Effector CD8-positive, alpha-beta T cell (primary cell): ENCODE measurements at places on chromosomes 6 and 20.

- no peak for DNase-seq
Measured at GRCh38 chr20:39810309-39810708, 848.2 kb downstream of the DHX35 start.

GRCh38 chr6:133704371-133704770 lies 184.5 kb upstream of the TCF21 start:
- DNase-seq, result no peak

DNA sequence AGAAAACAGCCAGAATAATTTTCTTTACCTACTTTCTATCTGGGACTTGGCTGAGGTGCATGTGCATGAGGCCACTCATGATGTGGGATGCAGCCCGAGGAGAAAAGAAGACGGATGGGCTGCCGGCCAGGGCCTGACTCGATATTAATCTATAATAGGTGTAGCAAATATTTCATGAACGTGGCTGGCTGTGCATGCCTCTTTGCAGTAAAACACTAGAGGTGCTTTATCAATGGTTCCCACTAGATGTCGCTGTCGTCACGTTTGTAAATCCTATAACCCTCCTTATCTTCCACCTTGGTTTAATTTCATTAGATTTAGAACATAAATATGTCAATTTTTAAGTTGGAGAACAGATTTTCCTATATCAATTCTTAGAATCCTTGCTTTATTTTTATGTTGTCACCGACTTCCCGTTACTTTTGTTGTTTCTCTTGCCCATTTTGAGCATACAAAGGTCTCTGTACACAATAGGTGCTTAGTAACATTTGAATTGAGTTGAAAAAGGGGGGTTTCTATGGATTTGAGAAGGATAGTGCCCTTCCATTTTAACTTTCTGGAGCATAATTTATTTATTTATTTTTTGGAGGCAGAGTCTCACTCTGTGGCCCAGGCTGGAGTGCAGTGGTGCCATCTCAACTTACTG lies 19.6 kb upstream of the FERMT1 start:
- DNase-seq, result peak; percentile 7

- DNase-seq, result no peak
Measured at GRCh38 chr6:35183935-35184334, 29.8 kb upstream of the SCUBE3 start.

DNA sequence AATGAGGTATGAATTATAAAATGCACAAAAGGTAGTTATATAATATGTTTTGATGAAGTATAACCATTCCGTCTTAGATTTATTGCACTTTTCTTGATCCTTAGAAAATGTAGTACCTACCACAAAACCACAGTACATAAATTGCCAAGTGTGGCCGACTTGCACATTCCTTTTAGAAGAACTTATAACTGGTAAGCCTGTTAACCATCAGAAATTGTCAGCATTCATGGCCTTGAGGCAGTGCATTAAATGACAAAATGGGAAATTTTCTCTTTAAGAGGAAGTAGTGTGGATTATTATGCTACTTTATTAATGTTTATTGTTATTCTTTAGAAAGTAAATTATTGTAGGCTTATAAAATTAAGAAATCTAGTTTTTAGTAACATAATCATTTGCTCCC lies 29.6 kb downstream of the TAB2 start:
- no peak for DNase-seq

DNA sequence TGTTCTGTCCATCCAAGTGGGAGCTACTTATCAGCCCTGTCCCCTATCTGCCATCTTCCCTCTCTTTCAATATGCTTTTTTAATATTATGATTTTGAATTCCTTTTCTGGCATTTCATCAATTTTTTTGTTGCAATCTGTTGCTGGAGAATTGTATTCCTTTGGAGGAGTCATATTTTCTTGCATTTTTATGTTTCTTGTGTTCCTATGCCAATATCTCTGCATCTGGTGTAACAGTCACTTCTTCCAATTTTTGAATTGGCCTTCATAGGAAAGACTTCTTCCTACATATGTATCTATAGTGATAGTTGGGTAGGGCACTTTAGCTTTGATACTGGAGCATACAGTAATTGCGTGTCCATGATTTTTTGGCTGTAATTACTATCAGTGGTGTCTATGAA lies 70.1 kb downstream of the ZC2HC1B start:
- DNase-seq, result no peak

- no peak for DNase-seq
Measured at GRCh38 chr20:60007464-60007863, 49.2 kb downstream of the CDH26 start.

DNA sequence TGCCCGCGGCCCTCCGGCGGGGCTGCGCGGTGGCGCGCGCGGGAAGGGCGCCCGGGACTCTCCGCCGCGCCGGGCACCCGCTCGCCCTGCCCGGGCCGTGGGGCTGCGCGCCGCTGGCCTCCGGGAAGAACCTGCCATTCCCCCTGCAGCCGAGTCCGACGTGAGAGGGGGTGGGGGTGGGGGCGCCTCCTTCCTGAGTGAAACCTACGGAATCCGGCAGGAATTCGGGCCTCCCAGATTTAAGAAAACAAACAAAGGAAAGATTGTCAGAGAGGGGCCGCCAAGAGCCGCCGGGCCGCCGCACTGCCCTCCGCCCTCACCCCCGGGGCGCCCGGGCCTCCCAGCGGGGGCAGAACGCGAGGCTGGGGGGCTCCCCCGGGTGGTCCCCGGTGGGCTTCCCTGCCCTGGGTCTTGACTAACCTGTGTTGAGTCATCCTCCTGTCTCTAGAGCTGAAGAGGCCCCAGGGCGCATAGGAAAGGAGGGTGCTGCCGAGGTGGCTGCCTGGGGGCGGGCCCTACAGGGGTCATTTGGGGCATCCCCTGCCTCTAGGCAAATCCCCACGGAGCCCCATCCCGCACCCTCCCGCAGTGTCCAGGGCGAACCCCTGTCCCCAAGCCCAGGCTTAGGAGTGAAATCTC lies 42.2 kb upstream of the FOXP4 start:
- no peak for DNase-seq

- no peak for DNase-seq
Measured at GRCh38 chr6:135568379-135568778, 70.8 kb upstream of the AHI1 start.

DNA sequence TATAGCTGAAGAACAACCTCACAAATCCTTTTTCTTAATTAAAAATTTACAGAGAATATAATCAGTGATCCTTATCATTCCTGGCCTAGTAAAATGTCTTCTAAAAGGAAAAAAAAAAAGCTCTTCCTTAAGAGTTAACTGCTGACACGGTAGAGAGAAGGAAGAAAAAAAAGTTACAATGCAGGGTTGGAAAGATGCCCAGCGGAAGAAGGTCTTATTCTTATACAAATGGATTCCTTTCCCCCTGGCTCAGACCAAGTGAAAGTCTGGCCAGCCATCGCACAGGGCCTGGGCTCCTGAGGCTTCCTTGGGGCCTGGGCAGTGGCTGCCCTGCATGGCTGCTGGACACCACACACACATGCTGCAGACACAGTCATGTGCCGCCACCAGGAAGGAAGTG lies 688.6 kb downstream of the TENT5A start:
- no peak for DNase-seq

GRCh38 chr6:104301951-104302350 lies 557.8 kb downstream of the HACE1 start:
- no peak for DNase-seq

DNA sequence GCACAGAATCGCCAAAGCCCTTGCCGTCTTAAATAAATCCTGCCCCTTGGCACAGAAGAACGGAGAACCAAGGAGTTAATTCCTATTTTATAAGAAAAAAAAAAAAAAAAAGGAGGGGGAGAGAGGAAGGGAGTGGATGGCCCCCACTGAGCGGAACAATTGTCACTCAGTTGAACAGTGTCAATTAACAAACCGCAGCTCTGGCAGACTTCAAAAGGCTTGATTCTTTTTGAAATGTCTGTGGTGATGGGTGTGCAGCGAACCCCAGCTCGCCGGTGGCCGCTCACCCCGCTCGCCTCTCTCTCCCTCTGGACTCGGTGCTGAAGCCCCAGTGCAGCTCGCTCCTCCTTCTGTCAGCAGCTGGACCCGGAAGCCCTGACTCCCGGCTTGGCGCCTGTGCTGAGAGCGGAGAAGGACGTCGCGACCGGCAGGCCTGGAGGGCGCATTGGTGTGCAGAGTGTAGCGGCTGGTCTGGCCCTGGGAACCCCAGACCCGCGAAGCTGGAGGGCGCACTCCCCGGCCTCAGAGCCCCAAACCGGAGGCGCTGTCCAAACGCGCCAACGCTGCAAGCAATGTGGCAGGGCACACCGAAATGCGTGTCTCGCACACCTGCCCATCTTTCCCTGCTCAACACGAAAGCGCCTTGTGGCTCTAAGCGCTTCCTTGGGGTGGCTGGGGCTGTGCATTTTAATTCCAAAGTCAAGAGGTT lies 3.4 kb downstream of the LINC00237 start:
- DNase-seq, result no peak

GRCh38 chr6:114581293-114581692 lies 238.5 kb upstream of the HS3ST5 start:
- DNase-seq, result no peak

DNA sequence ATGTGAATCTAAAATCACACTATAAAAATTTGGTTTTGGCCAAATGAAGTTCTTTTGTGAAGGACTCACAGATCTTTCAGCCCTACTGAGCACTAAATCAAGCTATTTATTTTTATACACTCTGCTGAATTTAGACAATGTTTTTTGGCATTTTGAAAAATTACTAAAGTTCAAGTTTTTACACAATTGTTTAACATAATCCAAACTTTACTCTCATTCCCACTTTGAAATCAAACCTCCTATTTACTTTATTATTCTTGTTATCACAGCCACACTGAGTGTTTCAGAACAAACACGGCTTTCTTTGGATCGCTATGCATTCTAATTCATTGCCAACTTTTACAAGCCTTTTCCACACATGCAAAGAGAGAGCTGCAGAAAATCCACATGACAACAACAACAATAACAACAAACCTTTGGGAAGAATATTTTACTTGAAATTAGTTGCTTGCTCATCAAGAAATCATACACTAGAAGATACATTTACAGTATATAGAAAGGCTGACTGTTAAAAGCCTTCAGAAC lies 49.1 kb upstream of the TMEM30A start:
- no peak for DNase-seq

DNA sequence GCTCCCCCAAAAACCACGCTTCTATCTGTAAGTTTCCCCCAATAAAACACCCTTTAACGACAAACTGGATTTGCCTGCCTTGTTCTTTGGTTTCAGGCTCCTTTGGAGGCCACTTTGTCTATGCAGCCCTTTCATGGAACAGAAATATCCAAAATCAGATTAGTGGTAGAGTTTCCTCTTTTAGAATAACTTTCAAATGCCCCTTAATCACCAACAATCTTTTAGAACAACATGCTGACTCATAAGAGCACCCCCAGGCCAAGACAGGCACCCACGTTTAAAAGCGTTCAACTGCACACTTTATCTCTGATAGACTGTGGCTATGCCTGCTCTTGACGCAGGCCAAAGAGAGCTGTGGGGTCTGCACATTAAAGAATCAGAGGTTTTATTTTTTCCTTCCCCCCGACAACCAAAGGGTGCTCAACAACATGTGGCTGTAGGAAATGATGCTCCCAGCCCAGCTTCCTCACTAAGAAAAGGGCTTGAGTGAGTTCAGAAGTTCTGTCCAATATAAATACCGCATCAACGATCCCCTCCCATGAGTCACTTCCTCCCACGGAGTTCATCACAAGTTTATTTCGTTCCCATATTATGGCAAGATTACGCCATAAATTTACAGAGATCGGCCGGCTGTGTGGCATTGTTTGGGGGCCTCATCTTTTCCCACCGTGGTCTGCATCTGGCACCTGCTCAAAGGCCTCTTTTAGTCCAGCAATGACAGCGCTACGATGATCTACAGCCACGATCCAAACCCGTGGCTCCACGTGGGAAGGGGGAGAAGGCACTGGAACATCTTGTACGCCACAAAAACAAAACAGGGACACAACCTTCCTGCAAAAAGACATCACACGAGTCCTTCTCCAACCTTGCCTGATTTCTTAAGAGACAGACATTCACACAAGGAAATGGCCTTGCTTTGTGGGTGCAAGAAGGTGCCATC lies 88.8 kb upstream of the NFATC2 start:
- no peak for DNase-seq

DNA sequence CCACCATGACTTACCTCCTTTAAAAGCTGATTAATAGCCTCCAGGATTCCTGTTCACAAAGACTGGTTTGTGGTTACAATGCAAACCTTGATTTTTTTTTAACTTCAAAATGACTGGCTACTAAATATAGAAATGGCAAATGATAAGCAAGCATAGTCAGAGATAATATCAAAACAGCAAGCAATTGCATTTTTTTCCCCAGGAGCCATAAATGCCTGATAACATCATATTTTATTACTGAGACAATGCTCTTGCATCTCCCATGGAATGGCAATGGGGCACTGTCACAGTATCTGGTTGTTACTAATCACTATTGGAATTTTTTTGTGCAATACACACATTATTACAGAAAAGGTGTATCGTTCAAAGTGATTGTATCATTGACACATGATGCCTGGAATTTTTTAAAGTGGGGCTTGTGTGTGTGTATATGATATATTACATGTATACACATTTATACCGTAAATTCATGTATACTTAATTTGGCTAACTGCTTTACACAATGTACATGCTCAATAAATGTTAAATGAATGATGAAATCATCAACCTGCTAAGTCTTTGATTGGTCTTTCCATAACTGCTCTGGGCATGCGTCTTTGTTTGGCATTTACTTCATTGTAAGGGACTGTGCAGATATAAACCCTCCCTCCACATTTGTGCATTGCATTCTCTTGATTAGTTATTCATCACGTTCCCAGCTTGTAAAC lies 980 bp upstream of the SALL4 start:
- no peak for DNase-seq

DNA sequence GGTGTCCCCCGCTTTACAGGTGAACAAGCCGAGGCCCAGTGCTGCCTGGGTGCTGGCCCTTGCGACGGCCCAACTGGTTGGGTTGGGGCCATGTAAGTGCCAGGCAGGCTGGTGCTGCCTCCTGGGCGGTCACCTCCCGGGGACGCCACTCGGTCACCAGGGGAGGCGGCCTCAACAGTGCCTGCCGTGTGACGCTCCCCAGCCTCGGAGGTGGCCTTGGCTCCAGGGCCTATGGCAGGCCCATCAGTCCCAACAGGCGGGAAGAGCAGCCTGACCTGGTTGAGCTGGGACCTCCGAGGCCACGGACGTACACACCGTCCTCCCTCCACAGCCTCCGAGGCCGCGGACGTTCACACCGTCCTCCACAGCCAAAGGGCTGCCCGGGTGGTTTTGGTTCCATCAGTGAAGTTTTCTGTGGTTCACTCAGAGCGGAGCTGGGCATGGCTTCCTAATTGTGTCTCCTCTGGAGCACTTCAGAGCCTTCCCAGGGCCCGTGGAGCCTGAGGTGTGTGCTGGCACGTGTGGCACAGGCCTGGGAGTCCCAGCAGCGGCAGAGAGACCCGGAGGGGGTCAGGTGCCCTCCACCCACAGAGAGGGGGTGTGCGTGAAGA lies 19.3 kb upstream of the SLCO4A1 start:
- DNase-seq, result no peak

DNA sequence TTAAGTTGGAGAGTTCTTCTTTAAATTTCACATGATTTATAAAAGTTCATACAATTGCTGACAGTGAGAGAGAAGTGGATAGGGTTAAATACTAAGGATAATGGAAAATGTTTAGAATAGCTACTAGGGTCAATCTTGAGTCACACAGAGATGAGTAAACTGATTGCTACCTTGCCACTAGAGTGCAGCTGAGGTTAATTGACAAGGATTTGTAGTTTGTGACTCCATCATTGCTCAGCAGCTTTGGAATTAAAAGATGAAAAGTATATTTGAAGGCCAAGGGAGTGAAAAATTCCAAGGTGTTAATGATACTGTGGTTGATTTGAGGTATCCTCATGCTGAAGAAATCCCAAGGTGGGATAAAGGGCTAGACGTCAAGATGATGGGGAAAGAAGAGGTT lies 524.0 kb downstream of the UTRN start:
- DNase-seq, result no peak
